ENCODE measurements at places on chromosomes 2 and 18.

DNA sequence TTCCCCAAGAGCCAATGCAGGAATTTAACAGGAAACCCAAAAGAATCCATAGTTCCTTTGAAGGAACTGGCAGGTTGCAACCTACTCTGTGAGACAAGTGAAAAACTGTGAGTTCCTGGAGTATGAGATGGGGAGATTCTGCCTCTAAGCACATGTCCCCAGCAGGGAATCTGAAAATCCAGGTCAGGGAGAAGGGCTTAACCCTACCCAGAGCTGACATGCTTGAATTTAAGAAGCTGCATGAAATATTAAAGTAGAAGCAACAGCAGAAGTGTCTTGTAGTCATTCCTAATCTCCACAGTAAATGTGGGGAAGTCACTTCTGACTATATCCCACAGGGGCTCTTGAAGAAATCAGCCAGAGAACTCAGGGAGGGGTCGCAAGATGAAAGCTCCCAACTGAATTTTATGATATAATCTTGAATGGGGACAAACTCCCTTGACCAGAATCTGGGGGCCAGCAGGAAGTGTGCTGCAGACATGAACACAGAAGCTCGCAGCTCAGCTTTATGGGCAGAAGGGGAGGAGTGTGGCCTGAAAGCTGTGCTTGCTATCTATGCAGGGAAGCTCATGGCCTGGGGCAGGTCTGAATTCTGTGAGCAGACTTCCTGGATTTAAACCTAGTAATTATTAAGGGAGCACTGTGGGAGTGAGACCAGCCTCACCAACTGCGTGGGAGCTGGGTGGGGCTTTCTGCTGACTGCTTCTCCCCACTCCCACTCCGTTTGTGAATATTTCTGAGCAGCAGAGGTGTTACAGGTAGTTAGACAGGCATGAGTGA is 184.1 kb upstream of the KYNU start:
- no peak overlapping the region for H3K27ac ChIP-seq
- no peak for DNase-seq
- no peaks in the 10 kb centered on the region for H3K36me3 ChIP-seq
- no peak overlapping the region for H3K4me3 ChIP-seq

- H3K4me1 ChIP-seq: no peaks in the 10 kb centered on the region
- no peak for DNase-seq
- H3K36me3 ChIP-seq: peaks cover 18% of the 10 kb centered on the region
- H3K4me3 ChIP-seq: no peak overlapping the region
- no peaks in the 10 kb centered on the region for H3K27me3 ChIP-seq
- no peak overlapping the region for H3K27ac ChIP-seq
Measured at GRCh38 chr2:207121784-207122183, 44.0 kb downstream of the KLF7 start.

DNA sequence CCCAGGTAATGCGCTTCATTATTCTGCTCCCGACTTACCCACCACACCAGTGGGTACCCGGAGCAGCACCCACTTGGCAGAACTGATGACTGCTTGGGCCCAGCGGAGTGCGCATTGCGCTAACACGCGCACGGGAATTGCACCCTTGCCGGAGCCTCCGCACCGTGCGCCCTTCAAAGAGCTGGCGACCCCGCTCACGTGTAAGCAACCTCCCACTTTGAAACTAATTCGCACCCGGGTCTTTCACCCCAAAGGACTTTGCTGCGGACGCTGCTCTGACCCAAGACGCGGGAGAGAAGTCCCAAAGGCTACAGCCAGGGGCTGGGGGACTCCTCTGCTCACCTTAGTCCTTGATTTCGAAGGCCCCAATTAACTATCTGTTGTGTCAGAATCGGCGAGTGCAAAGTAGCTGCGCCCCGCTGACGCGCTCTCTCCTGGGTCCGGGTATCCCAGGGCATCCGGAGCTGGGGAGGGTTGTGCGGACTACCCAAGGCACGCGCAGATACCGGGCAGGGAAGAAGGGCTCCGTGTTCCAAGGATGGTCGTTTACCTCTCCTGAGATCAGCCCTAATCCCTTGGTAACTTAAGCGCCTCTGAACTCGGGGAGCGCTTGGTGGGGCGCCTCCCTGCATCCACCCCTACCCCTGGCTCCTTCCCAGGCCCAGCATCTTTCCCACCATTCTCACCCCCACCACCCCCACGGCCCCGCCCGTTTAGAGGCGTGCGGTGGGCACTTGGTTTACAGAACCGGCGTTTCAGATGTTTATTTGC is 13.1 kb upstream of the SATB2 start:
- peaks cover 84% of the 10 kb centered on the region for H3K27me3 ChIP-seq
- peak overlapping the region; percentile 11 for H3K4me3 ChIP-seq
- peak; percentile 19 for DNase-seq
- no peak overlapping the region for H3K27ac ChIP-seq
- H3K4me1 ChIP-seq: no peaks in the 10 kb centered on the region

- no peak for DNase-seq
- peaks cover 3% of the 10 kb centered on the region for H3K4me1 ChIP-seq
- no peaks in the 10 kb centered on the region for H3K27me3 ChIP-seq
- H3K36me3 ChIP-seq: no peaks in the 10 kb centered on the region
Measured at GRCh38 chr2:10258326-10258725, 44.4 kb upstream of the HPCAL1 start.

- H3K4me3 ChIP-seq: no peak overlapping the region
- no peaks in the 10 kb centered on the region for H3K27me3 ChIP-seq
- H3K27ac ChIP-seq: no peak overlapping the region
- H3K36me3 ChIP-seq: no peaks in the 10 kb centered on the region
Measured at GRCh38 chr2:110906613-110907298, 174.4 kb downstream of the ACOXL start.

- H3K4me1 ChIP-seq: no peaks in the 10 kb centered on the region
- H3K27ac ChIP-seq: no peak overlapping the region
- no peaks in the 10 kb centered on the region for H3K36me3 ChIP-seq
- DNase-seq: no peak
- no peak overlapping the region for H3K4me3 ChIP-seq
Measured at GRCh38 chr2:61712060-61712459, 141.8 kb downstream of the FAM161A start.

GRCh38 chr2:124836416-124836815 is 811.3 kb downstream of the CNTNAP5 start:
- no peak overlapping the region for H3K27ac ChIP-seq
- H3K4me3 ChIP-seq: no peak overlapping the region
- no peaks in the 10 kb centered on the region for H3K36me3 ChIP-seq

GRCh38 chr2:103738108-103738507 is 976.3 kb downstream of the TMEM182 start:
- no peak overlapping the region for H3K27ac ChIP-seq
- H3K36me3 ChIP-seq: no peaks in the 10 kb centered on the region
- H3K27me3 ChIP-seq: no peaks in the 10 kb centered on the region
- H3K4me3 ChIP-seq: no peak overlapping the region
- no peak for DNase-seq

GRCh38 chr18:3842844-3843243 is 392.9 kb downstream of the TGIF1 start:
- H3K4me3 ChIP-seq: no peak overlapping the region
- H3K27me3 ChIP-seq: no peaks in the 10 kb centered on the region
- no peak for DNase-seq
- no peaks in the 10 kb centered on the region for H3K36me3 ChIP-seq

DNA sequence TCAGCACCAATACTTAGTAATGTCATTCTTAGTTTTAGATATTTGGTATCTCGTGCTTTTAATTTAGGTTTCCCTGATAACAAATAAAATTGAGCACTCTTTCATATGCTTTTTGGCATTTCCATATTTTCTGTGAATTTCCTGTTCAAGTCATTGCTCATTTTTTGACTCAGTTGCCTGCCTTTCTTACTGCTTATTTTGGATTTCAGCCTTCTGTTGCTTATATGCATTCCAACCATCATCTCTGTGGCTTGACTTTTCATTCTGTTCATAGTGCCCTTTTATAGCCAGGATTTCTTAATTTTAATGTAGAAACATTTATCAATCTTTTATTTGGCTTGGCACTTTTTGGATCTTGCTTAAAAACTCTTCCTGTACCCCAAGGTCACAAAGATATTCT is 14.5 kb upstream of the KIF3C start:
- H3K4me3 ChIP-seq: no peak overlapping the region
- peaks cover 28% of the 10 kb centered on the region for H3K4me1 ChIP-seq
- H3K27me3 ChIP-seq: no peaks in the 10 kb centered on the region
- no peaks in the 10 kb centered on the region for H3K36me3 ChIP-seq

DNA sequence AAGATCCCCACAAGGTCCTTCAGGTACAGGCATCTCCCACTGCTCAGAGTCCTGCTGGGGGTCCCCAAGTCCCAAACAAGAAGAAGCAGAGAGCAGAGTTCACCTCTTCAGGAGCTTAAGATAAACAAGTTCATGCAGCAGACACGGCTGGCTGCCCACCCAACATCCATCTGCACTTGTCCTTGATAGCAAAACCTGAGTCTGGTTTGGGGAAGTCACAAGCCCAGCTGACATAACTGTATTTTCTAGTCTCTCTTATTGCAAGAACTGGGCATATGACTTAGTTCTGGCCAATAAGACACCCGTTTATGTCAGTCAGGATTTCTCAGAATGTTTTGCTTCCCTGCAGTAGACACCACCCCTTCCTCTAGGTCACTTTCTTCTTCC is 31.8 kb downstream of the AFF3 start:
- no peak for DNase-seq
- no peaks in the 10 kb centered on the region for H3K36me3 ChIP-seq
- H3K4me3 ChIP-seq: no peak overlapping the region
- no peak overlapping the region for H3K27ac ChIP-seq
- peaks cover 4% of the 10 kb centered on the region for H3K4me1 ChIP-seq
- peaks cover 39% of the 10 kb centered on the region for H3K27me3 ChIP-seq

DNA sequence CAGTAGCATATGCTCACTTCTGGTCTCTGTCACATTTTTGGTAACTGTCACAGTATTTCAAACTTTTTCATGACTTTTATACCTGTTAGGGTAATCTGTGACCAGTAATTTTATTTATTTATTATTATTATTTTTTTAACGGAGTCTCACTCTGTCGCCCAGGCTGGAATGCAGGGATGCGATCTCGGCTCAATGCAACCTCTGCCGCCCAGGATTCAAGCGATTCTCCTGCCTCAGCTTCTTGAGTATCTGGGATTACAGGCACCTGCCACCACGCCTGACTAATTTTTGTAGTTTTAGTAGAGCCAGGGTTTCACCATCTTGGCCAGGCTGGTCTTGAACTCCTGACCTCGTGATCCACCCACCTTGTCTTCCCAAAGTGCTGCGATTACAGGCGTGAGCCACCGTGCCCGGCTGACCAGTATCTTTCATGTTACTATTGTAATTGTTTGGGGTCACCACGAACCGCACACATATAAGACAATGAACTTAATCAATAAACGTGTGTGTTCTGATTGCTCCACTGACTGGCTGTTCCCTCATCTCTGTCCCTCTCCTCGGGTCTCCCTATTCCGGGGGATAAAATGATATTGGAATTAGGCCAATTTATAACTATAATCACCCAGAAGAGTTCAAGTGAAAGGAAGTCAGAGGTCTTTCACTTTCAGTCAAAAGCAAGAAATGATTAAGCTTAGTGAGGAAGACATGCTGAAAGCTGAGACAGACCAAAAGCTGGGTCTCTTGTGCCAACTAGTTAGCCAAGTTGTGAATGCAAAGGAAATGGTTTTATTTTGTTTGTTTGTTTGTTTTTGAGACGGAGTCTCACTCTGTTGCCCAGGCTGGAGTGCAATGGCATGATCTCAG is 22.9 kb downstream of the TGIF1 start:
- no peaks in the 10 kb centered on the region for H3K36me3 ChIP-seq
- peaks cover 5% of the 10 kb centered on the region for H3K4me1 ChIP-seq
- H3K27ac ChIP-seq: no peak overlapping the region
- no peak for DNase-seq

DNA sequence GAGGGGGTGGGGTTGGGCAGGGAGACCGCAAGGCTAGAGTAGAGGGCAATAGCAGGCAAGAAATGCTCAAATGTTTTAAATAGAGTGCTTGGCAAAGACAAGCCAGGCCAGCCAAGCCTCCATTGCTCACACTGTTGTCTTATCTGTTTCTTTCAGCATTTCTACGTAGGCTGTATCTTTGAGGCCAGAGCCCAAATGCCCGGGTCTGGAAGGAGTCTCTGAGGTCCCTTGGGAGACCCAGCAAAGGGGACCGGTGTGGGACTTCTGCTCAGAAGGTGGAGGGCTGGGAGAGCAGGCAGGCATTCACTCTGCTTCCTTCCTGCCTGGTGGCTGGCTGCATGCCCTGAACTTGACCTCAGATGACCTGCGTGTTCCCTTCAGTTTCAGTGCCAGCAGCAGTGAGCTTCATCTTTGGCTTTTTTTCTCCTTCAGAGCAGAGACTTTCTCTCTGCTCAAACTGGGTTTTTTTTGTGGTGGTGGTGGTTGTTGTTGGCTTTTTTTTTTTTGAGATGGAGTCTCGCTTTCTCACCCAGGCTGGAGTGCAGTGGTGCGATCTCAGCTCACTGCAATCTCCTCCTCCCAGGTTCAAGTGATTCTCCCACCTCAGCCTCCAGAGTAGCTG is 13.7 kb upstream of the TET3 start:
- H3K27ac ChIP-seq: no peak overlapping the region
- H3K4me1 ChIP-seq: no peaks in the 10 kb centered on the region
- H3K4me3 ChIP-seq: no peak overlapping the region
- H3K27me3 ChIP-seq: no peaks in the 10 kb centered on the region

DNA sequence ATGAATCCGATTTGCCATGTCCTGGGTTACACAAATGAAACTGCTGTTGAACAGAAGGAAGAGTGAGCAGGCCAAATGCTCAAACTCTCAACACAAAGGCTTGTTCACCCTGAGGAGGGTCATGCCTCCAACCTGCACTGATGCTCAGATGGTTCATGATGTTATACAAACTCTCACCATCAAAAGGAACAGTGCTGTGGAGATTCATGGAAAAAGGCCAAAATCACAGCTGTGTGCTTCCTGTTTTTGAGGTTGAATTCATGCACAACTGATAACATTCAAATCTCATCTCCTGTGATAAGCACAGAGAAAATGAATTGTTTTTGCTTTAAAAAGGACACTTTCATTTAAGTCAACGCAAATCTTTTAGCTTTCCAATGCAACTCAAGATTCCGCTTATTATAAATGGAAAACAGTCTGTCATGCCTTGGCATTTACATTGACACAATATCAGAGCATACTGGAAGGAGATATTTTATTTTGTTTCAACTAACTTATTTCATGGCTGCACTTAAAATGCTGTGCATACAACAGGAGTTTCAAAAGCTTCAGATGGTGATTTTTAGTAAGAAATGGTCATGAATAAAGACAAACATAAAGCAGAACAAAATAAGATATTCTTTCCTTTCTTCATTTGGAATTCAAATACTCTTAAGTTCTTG is 22.2 kb upstream of the TTN start:
- H3K27ac ChIP-seq: no peak overlapping the region
- H3K4me3 ChIP-seq: no peak overlapping the region
- no peak for DNase-seq
- no peaks in the 10 kb centered on the region for H3K36me3 ChIP-seq
- no peaks in the 10 kb centered on the region for H3K4me1 ChIP-seq
- no peaks in the 10 kb centered on the region for H3K27me3 ChIP-seq

GRCh38 chr2:32852856-32853255 is 93.9 kb upstream of the LTBP1 start:
- no peak for DNase-seq
- H3K4me3 ChIP-seq: no peak overlapping the region
- H3K27me3 ChIP-seq: no peaks in the 10 kb centered on the region
- H3K4me1 ChIP-seq: no peaks in the 10 kb centered on the region
- no peak overlapping the region for H3K27ac ChIP-seq
- no peaks in the 10 kb centered on the region for H3K36me3 ChIP-seq

All from large intestine (tissue), 12 donors.